ENCODE measurements at places on chromosomes 12 and 14.
A peak's percentile ranks its signal among the peaks of the same experiment; 100 is the strongest.

GRCh38 chr12:130161261-130162243 is 712 bp upstream of the FZD10 start:
- no peak for DNase-seq

- DNase-seq = peak; percentile 77
Observed at GRCh38 chr12:57175428-57176138, 28.2 kb upstream of the LRP1-AS start.

- DNase-seq = peak; percentile 96
Observed at GRCh38 chr12:4555804-4556203, 6.2 kb upstream of the DYRK4 start.

DNA sequence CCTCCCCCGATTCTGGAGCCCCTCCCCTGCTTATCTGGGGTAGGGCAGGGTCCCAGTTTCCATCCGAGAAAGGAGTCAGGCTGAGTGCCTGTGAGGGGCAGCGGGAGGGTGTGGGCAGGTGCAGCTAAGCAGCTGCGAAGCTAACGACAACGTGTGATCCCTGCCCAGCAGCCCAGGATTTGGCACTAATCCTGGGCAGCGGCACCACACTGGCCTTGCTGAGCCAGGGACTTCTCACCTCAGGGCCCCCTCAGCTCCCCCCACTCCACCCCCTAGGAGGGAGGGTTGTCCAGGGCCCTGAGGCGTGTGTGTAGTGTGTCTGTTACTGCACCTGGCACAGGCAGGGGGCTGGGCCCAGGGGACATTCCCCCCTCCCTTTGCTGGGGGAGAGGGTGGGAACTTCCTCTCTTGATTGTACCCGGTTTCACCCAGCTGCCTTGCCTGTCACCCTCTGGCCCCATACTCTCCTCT is 1.8 kb downstream of the SMIM41 start:
- no peak for DNase-seq

- DNase-seq = peak; percentile 53
Observed at GRCh38 chr12:120944645-120945217, 33.6 kb upstream of the HNF1A start.

DNA sequence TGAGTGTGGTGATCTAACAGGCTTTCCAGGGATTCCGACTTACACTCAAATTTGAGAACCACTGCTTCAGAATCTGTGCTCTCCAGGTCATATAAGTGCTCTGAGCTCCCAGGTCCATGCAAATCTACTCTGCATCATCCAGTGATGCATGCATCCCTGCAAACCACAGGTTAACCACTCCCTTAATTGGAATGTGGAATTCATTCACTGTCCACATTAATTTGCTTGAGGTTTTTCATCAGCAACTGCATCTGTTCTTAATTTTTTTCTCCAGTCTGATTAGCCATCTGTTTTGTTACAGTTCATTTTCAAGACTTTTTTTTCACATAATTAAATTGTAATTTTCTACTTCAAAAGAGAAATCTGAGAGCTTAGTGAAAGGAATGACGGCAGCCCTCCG is 43.4 kb upstream of the RIN3 start:
- no peak for DNase-seq

DNA sequence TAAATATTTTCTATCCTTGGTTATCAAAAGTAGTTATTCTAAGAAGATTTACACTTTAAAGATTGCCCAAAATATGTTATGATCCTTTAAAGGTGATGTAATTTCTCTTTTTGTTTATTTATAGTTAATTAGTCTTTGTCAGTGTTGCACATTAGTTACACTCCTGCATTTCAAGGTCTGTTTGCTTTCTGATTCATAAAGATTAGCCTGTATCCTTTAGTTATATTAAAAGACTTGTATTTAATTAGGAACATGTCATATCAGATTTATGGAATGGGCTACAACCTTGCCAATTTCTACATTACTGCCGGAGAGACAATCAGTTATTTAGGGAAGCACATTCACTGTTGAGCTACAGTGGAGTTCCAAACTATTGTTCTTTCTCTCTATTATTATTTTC is 3.5 kb downstream of the EPYC start:
- DNase-seq = no peak

DNA sequence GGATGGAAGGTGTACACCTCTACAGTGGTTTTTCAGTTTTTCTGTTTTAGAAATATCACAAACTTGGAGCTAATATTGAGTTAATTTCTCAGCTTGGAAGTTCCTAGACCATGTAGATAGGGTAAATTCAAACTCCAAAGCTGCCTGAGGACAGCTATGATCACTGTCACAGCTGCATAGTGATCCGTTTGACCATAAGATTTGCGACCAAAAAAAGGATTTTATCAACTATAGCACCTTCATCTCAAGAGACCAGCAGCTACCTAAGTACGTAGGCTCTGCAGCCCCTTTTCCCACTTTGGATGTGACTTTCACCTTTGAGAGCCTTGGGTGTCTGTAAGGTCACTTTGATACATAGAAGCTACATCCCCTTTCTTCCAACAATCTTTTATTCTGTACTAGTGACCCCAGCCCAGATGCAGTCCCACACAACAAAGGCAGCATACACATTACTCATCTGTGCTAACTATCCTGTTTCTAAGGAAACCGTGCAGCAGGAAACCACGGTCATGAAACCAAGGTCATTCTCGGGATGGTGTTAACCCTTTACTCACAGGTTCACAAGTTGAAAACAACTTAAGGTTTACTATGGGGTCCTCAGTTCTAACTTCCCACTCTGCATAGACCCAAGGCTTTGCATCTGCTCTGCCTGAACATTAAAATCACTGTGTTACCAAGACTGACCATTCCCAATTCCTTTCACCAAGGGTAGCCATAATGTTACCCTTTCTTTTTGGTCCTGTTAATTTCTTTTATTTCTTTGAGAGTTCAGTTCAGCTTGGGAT is 75.4 kb downstream of the IFT81 start:
- DNase-seq = no peak

GRCh38 chr12:121729021-121729420 is 16.5 kb downstream of the TMEM120B start:
- DNase-seq = no peak

DNA sequence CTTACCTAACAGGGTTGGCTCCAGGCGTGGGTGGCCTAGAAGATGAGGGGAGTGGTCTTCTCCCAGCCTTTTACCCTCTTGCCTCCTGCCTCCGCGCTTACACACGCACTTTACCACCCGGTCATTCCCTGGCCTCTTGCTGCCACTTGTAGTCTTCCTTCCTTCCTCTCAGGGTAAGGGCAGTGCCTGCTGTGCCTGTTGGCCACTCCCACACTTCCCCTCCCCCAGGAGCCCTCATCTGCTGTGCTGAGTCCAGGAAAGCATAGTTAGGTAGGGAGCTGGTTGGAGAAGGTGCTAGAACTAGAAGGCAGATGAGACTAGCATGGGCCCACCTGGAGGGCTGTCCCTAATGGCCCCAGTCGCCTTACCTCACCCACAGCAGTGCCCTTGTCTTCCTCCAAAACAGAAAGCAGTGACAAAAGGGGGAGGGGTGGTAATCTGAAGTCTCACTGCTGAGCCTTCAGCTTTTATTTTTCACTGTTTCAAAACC is 54.3 kb upstream of the SRSF5 start:
- no peak for DNase-seq

Measured in inflammatory macrophage (primary cell).